ENCODE measurements at places on chromosomes 12 and 14. TPM values are rescaled to one million over a fixed set of nuclear protein-coding genes. Genes with fewer than 3 reads are reported as not detected.

The PTGDR gene
- total RNA-seq, result 0.12 TPM

The KRT74 gene
- not detected for total RNA-seq

The COQ10A gene
- 5.9 TPM for total RNA-seq

The GDF3 gene
- total RNA-seq, result not detected
